ENCODE measurements at places on chromosomes 7 and 10.

DNA sequence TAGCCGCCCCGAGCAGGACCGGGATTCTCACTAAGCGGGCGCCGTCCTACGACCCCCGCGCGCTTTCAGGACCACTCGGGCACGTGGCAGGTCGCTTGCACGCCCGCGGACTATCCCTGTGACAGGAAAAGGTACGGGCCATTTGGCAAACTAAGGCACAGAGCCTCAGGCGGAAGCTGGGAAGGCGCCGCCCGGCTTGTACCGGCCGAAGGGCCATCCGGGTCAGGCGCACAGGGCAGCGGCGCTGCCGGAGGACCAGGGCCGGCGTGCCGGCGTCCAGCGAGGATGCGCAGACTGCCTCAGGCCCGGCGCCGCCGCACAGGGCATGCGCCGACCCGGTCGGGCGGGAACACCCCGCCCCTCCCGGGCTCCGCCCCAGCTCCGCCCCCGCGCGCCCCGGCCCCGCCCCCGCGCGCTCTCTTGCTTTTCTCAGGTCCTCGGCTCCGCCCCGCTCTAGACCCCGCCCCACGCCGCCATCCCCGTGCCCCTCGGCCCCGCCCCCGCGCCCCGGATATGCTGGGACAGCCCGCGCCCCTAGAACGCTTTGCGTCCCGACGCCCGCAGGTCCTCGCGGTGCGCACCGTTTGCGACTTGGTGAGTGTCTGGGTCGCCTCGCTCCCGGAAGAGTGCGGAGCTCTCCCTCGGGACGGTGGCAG, at the start of gene MGMT:
MGMT (plus strand) TSS at position 539 of the 656 bp plus-strand sequence.
- peak; percentile 95 for DNase-seq

- DNase-seq = no peak
These were observed 170.6 kb downstream of the PRKG1 start for GRCh38 chr10:51244748-51245490.

- no peak for DNase-seq
These were observed 241.7 kb upstream of the PLXNA4 start for GRCh38 chr7:132817949-132818348.

DNA sequence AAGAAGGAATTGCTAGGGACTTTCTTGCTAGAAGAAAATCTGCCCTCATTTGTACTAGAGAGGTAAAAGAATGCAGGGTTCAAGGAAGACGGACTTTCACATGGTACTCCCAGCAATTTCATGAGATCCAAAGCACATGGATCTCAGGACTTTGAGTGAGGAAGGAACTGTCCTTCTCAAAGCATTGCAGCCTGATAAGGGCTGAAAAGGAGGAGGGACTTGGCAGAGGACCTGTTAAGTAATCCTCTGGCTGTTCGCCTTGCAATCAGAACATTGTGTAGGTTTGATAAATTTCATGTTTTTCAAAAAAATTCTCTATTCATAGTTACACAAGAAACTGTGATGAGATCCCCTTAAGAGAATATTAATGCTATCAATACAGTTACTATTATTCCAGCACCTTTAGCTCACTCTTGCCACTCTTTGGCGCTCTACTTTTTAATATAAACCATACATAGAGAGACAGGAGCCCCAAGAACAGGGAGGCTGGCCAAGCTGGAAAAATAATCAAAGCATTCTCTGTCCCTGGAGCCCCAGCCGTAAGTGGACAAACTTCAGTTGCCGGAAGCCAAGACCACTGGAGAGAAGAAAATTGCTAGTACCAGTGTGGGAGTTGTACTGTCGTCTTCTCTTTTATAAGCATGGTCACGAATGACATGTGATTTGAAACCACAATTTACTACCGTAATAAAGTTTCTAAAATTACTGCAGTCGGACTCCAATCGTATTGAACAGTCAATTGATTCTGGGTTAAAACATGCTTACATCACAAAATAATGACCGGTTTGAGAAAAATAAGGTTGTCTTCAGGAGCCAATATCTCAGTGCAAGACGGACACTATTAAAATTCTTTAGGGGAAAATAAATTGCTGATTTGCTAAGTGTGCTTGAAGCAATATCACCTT, 424.4 kb downstream of the SDK1 start:
- DNase-seq = no peak

- no peak for DNase-seq
These were observed 57.1 kb upstream of the IGFBP3 start for GRCh38 chr7:45978010-45978681.

DNA sequence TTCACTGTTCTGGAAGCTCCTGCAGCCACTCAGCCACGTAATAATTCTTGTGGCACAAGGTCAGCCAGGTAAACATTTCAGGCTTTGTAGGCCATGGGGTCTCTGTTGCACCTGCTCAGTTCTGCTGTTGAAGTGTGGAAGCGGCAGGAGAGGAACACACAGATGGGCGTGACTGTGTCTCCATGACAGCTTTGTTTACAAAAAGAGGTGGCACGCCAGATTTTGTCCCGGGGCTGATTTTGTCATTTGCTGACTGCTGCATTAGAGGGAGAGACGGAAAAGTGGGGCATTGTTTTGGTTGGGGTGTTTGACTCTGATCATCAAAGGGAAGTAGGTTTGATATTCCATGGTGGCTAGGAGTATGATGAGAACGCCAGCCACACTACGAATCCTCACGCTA, 103.1 kb downstream of the PRKAG2 start:
- no peak for DNase-seq

GRCh38 chr10:124482876-124483275, 21.3 kb downstream of the LHPP start:
- DNase-seq = no peak

DNA sequence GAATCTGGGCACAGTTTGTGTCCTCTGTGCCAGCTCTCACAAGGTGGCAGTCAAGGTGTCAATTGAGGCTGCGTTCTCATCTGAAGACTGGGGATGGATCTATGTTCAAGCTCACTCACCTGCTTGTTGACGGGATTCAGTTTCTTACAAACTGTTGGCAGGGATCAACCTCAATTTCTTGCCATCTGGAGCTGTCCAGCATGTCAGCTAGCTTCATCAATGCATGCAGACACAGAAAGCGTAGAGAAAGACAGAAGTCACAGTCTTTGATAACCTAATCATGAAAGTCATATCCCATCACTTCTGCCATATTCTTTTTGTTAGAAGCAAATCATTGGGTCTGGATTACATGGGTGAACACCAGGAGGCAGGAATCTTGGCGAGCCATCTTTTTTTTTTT, 32.0 kb upstream of the WAPL start:
- no peak for DNase-seq

GRCh38 chr10:3875842-3876235, 90.8 kb upstream of the KLF6 start:
- DNase-seq = no peak

- peak; percentile 55 for DNase-seq
These were observed 7.2 kb upstream of the PGAM2 start for GRCh38 chr7:44072364-44073231.

- DNase-seq = no peak
These were observed 52.4 kb upstream of the PFKP start for GRCh38 chr10:3014968-3015367.

GRCh38 chr7:138512885-138513284, 52.8 kb downstream of the TRIM24 start:
- no peak for DNase-seq

GRCh38 chr7:121298831-121299239, 30.0 kb upstream of the WNT16 start:
- no peak for DNase-seq

DNA sequence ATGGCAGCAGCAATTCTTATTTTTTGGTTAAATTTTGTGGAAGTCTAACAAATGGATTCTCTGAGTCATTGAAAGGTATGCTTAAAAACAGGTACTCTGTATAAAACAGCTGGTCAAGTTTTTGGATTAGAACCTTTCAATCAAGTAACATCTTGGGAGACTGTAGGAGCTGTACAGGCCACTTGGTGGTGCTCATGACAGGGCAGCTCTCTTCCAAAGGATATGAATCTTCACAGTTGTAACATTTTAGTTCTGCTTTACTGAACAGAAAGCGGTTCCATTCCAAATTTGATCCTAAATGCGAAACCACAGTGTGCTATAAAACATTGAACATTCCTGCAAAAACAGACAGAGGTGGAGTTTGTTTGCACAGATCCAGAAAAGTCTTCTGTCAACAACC, 44.5 kb upstream of the AGR3 start:
- DNase-seq = no peak

GRCh38 chr7:128728598-128728997, 10.6 kb upstream of the CALU start:
- no peak for DNase-seq

DNA sequence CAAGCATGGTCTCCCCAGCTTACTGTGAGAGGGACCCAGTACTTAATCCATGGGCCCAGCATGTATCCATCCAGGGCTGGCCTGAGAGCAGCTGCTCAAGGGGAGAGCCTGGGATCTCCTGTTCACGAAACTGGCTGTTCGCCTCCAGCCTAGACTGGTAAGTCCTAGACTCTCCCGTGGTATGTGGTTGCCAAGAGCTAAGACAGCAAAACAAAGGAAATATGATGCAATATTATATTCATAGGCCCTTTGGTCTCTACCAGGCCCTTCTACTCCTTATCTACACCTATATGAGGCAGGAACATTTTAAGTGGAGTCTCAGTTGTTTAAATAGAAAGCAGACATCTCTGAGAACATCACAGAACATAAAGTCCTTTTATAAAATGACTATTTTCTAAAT, 28.9 kb upstream of the STK17A start:
- no peak for DNase-seq

GRCh38 chr7:113698556-113699220, 220.1 kb downstream of the PPP1R3A start:
- no peak for DNase-seq
